Amygdala (tissue), 56 donors: ENCODE measurements at places on chromosomes 2 and 18.

- DNase-seq, result no peak
Measured at GRCh38 chr2:221361633-221362032, 210.5 kb downstream of the EPHA4 start.

DNA sequence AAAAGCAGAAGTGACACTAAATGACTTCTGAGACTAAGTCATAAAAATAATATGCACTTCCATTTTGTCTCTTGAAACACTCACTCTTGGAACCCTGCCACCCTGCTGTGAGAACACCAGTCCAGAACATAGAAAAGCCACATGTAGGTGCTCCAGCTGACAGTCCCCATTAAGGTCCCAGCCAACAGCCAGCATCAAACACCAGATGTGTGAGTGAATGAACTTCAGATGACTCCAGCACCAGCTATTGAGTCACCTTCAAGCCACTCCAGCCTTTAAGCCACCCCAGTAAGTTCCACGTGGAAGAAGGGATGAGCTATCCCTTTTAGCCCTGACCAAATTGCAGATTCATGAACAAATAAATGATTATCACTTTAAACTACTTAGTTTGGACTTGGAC, 31.5 kb upstream of the LGALSL start:
- DNase-seq, result no peak

DNA sequence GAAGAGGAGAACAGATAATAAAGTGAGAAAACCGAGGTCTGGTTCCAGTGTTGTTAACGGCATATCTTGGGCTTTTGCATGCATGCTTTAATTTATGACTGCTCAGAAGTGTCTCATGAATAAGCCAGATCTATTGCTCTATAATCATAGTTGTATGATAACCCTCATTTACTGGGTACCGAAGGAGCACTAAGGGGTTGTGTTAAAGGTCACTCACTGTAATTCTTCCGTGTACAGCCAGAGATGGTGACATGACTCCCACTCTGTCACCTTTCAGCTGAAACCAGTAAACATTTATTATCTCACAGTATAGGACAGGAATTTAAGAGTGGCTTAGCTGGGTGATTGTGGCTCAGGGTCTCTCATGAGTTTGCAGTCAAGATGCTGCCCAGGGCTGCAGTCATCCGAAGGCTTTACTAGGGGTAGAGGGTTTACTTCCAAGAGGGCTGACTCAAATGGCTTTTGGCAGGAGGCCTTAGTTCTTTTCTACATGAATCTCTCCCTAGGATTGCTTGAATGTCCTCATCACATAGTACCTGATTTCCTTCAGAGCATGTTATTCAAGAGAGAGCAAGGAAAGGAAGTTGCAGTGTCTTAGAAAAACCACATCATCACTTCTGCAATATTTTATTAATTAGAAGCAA, 107.0 kb downstream of the NAB1 start:
- no peak for DNase-seq

DNA sequence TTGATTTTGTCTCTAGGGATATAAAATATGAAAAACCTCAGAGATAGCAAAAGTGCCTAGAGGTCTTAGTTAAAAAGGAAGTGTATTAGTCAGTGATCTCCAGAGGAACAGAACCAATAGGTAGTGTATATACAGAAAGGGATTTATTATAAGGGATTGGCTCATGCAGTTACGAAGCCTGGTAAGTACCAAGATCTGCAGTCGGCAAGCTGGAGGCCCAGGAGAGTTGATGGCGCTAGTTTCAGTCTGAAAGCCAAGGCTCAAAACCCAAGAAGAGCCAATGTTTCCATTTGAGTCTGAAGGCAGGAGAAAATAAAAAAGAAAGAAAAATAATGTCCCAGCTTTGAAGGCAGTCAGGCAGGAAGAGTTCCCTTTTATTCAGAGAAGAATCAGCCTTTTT, 93.3 kb downstream of the COLEC12 start:
- no peak for DNase-seq

DNA sequence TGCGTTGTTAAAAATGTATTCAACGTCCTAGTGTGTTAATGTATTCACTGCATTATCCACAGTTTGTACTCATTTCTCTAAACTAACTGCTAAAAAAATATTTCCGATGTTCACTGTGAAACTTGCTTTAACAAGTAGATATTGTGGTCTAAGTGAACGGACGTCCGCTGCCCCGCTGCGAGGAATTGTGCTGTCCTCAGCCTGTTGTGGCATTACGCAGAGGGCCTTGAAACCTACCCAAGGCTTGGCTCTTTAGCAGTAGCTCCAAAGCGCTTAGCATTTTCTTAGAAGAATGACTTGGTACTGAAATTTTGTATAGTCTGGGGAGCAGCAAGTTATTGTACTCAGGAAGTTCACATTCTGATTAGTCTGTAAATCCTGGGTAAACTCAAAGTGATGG, 136.5 kb upstream of the SP5 start:
- no peak for DNase-seq

DNA sequence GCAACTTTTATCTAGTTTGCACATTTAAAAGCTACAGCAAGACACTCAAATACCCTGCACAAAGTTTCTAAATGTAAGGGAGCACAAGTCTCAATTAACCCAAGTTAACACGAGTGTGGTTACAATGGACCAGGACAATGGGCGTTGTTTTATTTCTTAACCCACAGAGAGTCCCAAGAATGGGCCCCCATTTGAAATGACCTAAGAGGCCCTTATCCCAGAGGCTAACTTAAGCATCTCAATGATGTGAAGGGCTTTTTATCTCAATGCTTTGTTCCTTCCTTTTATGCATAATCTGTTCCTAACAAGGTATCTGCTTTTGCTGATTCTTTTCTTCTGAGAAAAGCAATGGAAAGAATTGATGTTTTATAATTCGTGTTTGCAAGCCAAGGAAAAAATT, 151.5 kb upstream of the SALL3 start:
- DNase-seq, result no peak

- DNase-seq, result no peak
Measured at GRCh38 chr2:207720517-207721187, 9.2 kb downstream of the CCNYL1 start.

- no peak for DNase-seq
Measured at GRCh38 chr2:240873805-240874714, 5.4 kb downstream of the AGXT start.

GRCh38 chr2:110970201-110970600, 150.5 kb upstream of the BCL2L11 start:
- no peak for DNase-seq

GRCh38 chr2:224836263-224836662, 120.1 kb upstream of the CCDC195 start:
- no peak for DNase-seq

GRCh38 chr18:58337285-58337684, 291.6 kb downstream of the ALPK2 start:
- no peak for DNase-seq

DNA sequence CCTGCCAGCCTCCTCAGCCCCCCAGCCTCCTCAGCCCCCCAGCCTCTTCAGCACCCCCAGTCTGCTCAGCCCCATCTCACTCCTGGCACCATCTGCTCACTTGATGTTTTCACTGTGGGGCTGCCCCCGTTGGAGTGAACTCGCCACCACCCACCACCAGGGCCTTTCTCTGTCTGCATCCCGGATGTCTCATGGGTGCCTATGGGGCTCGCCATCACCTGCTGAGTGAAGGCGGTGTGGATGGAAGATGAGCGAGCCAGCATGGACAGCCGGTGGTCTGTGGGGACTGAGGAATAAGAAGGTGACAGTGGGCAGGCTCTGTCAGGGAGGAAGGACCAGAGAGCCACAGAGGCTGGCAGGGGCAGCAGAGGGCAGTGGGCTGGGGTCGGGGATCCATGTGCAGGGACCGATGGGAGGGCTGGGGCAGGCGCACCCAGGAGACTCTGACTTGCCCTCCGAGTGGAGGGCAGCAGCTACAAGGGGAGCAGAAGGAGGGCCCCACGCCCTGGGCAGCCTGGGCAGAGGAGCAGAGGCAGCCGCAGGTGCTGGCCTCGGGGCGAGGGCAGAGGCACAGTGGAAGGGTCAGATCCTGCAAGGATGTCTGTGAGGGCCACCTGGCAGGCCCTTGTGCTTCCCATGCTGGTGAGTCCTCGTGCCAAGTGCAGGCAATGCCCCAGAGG, 74.7 kb upstream of the ODC1 start:
- DNase-seq, result no peak

GRCh38 chr2:129765678-129766351, 213.7 kb upstream of the RAB6C start:
- no peak for DNase-seq

- no peak for DNase-seq
Measured at GRCh38 chr18:9403795-9404564, 69.4 kb downstream of the TWSG1 start.

DNA sequence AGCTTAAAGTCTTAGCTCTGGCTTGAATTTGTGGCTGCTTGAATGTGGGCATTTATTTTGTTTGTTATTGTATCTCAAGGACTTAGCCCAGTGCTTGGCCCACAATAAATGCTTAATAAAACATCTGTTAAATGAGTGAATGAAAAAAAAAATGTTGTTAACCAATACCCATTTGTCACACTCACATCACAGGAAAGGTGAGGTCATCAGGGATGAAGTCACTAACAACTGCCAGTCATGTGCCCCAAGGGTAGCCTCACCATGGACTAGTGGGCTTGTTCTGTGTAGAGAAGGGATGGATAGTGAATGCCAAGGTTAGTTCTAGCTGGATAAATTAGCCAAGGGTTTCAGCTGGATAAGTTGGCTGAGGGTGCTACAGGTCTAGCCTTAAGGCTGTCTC, 3.0 kb downstream of the NRBP1 start:
- DNase-seq, result no peak

DNA sequence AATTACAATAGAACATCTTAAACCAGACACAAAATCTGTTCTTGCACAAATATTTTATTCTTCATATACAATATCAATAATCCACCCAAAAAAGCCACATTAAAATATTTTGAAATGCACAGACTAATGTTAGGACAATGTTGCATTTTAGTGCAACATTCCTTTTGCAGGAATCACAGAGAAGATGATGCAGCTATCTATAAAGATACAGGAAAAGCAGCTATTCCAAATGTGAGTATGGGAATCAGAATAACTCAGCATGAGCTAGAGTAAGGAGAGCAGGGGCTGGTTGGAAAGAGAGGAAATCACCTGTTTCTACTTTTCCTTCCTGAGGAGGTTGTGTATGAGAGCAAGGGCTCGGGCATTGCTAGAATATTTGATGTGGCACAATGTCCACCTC, 4.8 kb downstream of the C2orf66 start:
- DNase-seq, result no peak

- DNase-seq, result no peak
Measured at GRCh38 chr2:165357758-165358157, 111.7 kb upstream of the CSRNP3 start.

GRCh38 chr2:105388971-105389381, 9.9 kb downstream of the FHL2 start:
- DNase-seq, result no peak

DNA sequence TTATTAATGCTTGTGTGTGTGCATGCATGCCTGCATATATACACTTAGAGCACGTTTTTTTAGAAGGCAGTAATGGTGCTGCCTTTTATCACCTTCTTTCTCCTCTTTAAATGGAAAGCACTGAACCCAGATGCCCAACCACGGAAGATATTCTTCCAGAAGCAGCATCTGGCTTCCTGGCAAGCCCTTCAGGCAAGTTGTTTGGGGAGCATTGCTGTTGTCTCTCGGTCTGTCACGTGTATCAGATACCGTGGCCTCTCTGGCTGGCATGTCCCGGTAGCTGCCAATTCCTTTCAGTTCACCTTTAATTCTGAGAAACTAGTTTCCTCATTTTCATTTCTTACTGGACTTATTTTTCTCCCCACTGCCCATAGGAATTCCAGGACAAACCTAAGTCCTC, 587.8 kb downstream of the ARHGAP15 start:
- no peak for DNase-seq

- no peak for DNase-seq
Measured at GRCh38 chr2:200357845-200358244, 51.4 kb downstream of the SPATS2L start.

- no peak for DNase-seq
Measured at GRCh38 chr18:10838553-10838952, 310.8 kb downstream of the PIEZO2 start.

- no peak for DNase-seq
Measured at GRCh38 chr2:18664421-18664820, 75.1 kb upstream of the NT5C1B start.

DNA sequence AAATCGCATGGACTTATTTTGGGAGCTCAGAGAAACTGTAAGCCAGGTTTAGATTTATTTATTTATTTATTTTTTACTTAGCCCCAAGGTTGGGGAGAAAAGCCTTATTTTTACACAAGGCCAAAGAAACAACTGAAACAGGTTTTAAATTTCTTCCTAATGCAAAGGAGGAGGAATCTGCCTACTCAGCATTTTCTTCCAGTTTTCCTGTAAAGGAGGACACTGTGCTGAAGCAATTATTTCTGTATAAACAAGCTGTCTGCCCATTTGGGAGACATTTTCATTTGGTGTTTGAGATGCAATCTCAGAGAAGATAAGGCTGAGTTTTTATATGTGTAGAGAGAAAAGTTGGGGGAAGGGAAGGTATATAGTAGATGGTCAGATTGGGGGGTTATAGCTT, 125.0 kb downstream of the ETAA1 start:
- DNase-seq, result no peak
